NCI-H524 (cell line): ENCODE measurements at places on chromosomes 2 and 18.

DNA sequence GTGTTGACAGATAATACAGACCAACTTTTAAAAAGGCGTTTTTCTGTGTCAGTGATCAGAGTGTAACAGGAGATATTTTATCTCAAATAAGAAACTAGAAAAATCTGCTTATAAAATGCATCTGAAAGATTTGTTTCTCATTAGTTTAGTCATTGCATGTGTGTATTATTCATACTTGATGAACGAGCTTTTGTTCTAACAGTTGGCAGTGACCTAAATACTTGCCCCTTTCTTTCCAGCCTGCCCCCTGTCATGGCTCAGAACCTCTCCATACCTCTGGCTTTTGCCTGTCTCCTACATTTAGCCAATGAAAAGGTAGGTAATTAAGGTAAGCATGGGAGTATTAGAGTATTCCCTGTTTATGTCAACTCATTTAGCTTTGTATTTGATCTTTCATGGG, 33.6 kb downstream of the NCAPH start:
- no peak for DNase-seq

- peak; percentile 20 for DNase-seq
Observed at GRCh38 chr2:73291461-73292315, 1.7 kb downstream of the EGR4 start.

DNA sequence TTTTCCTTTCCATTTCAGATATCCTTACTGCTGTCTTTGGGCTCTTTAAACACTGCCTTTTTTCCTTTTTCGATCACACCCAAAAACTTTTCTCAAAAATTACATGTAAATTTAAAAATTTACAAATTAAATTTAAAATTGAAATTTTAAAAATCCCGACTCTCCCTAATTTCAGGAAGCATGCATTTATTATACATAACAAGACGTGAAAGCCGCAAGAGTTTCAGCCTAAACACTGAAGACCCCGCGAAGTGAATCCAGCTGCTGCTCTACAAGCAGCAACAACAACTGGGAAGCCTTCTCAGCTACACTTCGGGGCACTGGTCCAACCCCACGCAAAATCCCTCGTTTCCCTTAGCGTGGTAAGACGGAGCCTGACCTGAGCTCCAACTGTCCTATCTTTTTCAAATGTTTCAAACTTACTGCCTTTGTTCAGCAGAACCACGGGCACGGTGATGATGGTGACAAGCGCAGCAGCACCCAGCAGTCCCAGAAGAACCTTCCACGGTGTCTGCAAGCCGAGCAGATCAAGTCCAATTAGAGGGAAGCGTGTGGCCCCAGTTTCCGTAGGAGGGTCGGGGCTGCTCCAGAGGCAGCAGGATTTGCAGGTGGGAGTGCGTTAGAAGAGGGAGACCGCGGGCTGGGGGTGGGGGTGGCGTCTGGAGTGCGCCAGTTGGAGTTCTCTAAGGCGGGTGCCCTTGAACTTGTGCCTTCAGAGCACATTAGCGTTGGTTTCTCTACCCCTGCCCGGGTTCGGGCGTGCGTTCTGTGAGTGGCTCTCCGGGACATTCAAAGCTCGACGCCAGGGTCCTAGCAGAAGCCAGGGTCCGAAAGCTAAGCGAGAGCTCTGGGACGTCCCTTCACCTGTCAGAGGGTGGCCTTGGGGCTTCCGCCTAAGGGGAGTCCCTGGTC, 783 bp downstream of the DPP4 start:
- DNase-seq = no peak

DNA sequence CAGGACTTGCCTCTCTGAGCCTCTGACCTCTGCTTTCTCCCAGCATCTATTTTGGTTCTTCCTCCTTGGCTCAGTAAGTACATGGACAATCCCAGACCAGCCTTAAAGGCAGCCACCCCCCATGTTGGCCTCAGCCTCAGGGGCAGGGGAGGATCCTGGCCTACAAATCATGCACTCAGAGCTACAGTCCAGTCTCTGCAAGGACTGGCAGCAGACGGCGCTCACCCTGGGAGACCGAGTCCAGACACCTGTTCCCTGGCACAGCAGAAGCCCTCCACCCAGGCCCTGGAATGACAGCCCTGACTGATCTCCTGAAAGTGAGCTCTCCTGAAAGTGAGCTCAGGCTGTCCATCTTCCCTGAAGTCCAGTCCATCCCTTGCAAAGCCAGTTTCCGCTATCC, 25.7 kb upstream of the PTPN4 start:
- DNase-seq = peak; percentile 50

DNA sequence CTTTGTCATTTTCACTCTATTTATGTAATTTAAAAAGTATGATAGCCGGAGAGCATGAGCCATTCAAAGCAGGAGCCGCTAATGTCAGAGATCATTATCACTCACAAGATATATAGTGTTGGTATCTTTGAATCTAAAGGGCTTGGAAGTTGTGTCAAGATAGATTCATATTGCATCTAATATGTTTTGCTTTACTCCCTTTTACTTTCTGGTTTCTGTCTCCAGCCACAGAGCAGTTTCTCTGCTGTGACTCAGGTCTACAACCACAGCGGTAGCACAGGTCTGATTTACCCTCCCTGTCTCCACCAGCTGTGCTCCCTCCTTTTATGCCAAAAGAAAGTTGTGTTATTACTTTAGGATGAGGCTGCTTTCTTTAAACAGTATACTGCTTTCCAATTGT, 424.0 kb downstream of the ARHGAP15 start:
- DNase-seq = no peak

- DNase-seq = no peak
Observed at GRCh38 chr18:62948788-62949187, 233.4 kb downstream of the PHLPP1 start.
